ENCODE measurements at places on chromosomes 11 and 22. TPM values are rescaled to one million over a fixed set of nuclear protein-coding genes. Genes with fewer than 3 reads are reported as not detected.

PTPRCAP gene
- 2.1 TPM for total RNA-seq

GRCh38 chr11:14554959-14555358 is 34.8 kb upstream of the PSMA1 start:
- peaks cover 2% of the 10 kb centered on the region for H3K27me3 ChIP-seq
- no peak overlapping the region for H3K4me3 ChIP-seq
- H3K4me1 ChIP-seq = peaks cover 13% of the 10 kb centered on the region
- H3K27ac ChIP-seq = no peak overlapping the region
- peaks cover 4% of the 10 kb centered on the region for H3K36me3 ChIP-seq

- DNase-seq = no peak
- H3K4me3 ChIP-seq = peak overlapping the region; percentile 50
- no peaks in the 10 kb centered on the region for H3K27me3 ChIP-seq
- peaks cover 39% of the 10 kb centered on the region for H3K4me1 ChIP-seq
- H3K36me3 ChIP-seq = no peaks in the 10 kb centered on the region
Observed at GRCh38 chr11:112968941-112969713, 7.9 kb downstream of the NCAM1 start.

CELF1 gene
- total RNA-seq = 261 TPM

KDM4F gene
- 0.39 TPM for total RNA-seq

DNA sequence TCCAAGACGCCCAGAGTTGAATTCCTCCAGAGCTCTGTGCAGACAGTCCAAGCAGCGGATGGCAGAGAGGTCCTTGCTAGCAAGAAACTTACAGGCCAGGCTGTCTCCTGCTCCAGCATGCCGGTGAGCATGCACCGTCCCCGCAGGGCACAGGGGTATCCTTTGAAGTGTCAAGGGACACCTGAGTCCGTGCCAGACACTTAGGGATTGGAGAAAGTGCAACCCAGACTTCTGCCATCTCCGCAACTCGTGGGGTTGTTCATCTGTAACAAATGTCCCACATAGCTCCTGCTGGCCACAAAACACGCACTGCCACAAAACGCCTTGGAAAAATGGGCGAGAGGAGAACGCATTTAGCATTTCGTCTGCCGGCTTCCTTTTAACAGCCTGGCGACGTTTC is 13.3 kb downstream of the TSPO start:
- H3K27me3 ChIP-seq = peaks cover 10% of the 10 kb centered on the region
- no peak overlapping the region for H3K27ac ChIP-seq
- no peak overlapping the region for H3K4me3 ChIP-seq
- H3K36me3 ChIP-seq = no peaks in the 10 kb centered on the region
- DNase-seq = no peak

DNA sequence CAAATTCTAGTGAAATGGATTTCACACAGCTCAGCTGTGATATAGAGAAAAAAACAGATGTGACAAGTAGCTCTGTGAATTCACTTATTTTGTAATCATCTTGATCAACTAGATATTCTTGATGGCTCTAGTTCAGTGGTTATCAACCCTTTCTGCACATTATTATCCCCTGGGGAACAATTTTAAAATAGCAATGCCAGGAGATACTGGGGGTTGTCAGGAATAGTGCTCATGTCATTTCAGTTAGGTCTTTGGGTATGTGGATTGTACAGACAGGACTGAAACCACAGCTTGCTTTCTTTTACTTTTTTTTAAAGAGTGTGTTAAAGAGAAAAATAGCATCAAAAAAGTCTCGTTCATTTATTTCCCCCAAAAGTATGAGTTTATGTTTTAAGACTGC is 269.0 kb upstream of the PDGFD start:
- no peak overlapping the region for H3K4me3 ChIP-seq
- no peaks in the 10 kb centered on the region for H3K27me3 ChIP-seq
- H3K27ac ChIP-seq = no peak overlapping the region
- no peaks in the 10 kb centered on the region for H3K4me1 ChIP-seq
- DNase-seq = no peak
- H3K36me3 ChIP-seq = no peaks in the 10 kb centered on the region

GRCh38 chr11:67261946-67262681 is 4.2 kb upstream of the GRK2 start:
- peaks cover 19% of the 10 kb centered on the region for H3K27me3 ChIP-seq
- H3K27ac ChIP-seq = no peak overlapping the region
- peak; percentile 16 for DNase-seq

- no peak overlapping the region for H3K27ac ChIP-seq
- no peak for DNase-seq
- no peaks in the 10 kb centered on the region for H3K36me3 ChIP-seq
- H3K4me1 ChIP-seq = no peaks in the 10 kb centered on the region
Observed at GRCh38 chr11:10413268-10413667, 41.8 kb upstream of the AMPD3 start.

- H3K36me3 ChIP-seq = no peaks in the 10 kb centered on the region
- H3K27me3 ChIP-seq = no peaks in the 10 kb centered on the region
- no peak for DNase-seq
Observed at GRCh38 chr11:60987577-60988277, 16.2 kb downstream of the CD6 start.

- no peak overlapping the region for H3K27ac ChIP-seq
- no peak overlapping the region for H3K4me3 ChIP-seq
Observed at GRCh38 chr11:115929618-115930129, 425.5 kb upstream of the CADM1 start.

MRPL17 gene
- 23.3 TPM for total RNA-seq

FXYD2 gene
- 0.44 TPM for total RNA-seq

DNA sequence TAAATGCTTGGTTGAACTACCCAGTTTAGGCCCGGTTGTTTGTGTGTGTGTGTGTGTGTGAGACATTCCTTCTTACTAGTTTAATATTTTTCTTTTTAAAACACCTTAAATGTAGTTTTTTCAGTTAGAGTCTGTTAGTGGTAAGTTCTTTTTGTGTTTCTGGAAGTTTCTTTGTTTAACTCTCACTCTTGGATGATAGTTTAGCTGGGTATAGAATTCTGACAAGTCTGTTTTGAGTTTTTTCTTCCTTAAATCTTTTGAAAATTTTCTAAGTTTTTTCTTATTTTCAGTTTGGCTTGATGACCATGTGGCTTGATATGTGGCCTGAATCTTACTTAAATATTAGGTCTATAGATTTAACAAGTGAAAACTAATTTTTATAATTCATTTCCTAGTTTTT is 60.1 kb downstream of the PDE3B start:
- no peaks in the 10 kb centered on the region for H3K4me1 ChIP-seq
- H3K36me3 ChIP-seq = peaks cover 5% of the 10 kb centered on the region
- H3K4me3 ChIP-seq = no peak overlapping the region
- no peaks in the 10 kb centered on the region for H3K27me3 ChIP-seq
- H3K27ac ChIP-seq = no peak overlapping the region

CELSR1 gene
- 0.27 TPM for total RNA-seq

GRCh38 chr22:32852395-32853251 is 51.1 kb downstream of the TIMP3 start:
- H3K4me1 ChIP-seq = peaks cover 8% of the 10 kb centered on the region
- no peaks in the 10 kb centered on the region for H3K36me3 ChIP-seq
- H3K27ac ChIP-seq = no peak overlapping the region
- DNase-seq = peak; percentile 35
- no peaks in the 10 kb centered on the region for H3K27me3 ChIP-seq

- H3K4me3 ChIP-seq = no peak overlapping the region
- peaks cover 12% of the 10 kb centered on the region for H3K4me1 ChIP-seq
- no peaks in the 10 kb centered on the region for H3K36me3 ChIP-seq
- H3K27ac ChIP-seq = peak overlapping the region; percentile 3
- peak; percentile 50 for DNase-seq
Observed at GRCh38 chr11:134947556-134947955, 535.5 kb upstream of the B3GAT1 start.

OR10S1 gene
- not detected for total RNA-seq

DNA sequence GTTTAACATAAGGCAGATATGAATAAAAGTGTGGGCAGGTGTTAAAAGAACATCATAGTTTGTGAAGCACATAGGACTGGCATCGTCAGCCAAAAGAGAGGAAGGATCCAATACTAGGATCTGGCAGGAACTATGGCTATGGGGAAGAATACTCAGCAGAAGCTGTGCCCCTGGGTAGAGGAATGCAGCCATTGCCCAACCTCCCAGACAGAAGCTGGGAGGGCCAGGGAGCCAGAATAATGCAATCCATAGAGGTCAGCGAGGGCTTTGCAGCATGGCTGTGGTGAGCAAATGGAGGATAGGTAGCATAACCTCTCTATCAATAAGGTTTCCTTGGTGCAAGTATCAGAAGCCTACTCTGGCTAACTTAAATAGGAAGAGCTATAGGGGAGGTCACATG is 11.7 kb upstream of the CSTF3 start:
- no peaks in the 10 kb centered on the region for H3K36me3 ChIP-seq
- no peak overlapping the region for H3K27ac ChIP-seq
- no peak for DNase-seq
- H3K4me3 ChIP-seq = no peak overlapping the region
- no peaks in the 10 kb centered on the region for H3K27me3 ChIP-seq

DNA sequence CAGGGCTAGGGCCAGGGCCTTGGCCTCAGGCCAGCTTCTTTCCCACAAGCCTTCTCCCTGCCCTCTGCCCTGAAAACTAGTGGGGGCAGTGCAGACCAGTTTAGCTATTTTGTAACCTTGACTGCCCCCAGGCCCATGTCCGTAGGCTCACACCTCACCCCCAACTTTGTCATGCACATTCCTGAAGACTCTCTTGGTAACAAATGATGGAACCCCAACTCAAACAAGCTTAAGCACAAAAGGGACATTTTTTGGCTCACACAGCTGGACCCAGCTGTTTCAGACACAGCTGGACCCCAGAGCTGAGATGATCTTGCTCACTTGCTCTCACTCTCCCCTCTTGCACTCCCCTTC is 46.6 kb downstream of the KCNQ1OT1 start:
- H3K27ac ChIP-seq = no peak overlapping the region
- no peaks in the 10 kb centered on the region for H3K4me1 ChIP-seq
- peaks cover 18% of the 10 kb centered on the region for H3K27me3 ChIP-seq
- no peak overlapping the region for H3K4me3 ChIP-seq
- DNase-seq = no peak

- no peak for DNase-seq
- H3K27me3 ChIP-seq = peaks cover 4% of the 10 kb centered on the region
- no peaks in the 10 kb centered on the region for H3K36me3 ChIP-seq
Observed at GRCh38 chr11:64566915-64567891, 23.8 kb upstream of the SLC22A12 start.

- peaks cover 2% of the 10 kb centered on the region for H3K27me3 ChIP-seq
- H3K36me3 ChIP-seq = no peaks in the 10 kb centered on the region
- no peak overlapping the region for H3K27ac ChIP-seq
- no peak overlapping the region for H3K4me3 ChIP-seq
- DNase-seq = no peak
Observed at GRCh38 chr11:22234743-22235142, 41.9 kb downstream of the ANO5 start.

GRCh38 chr11:44780940-44781631 is 54.3 kb downstream of the TSPAN18 start:
- H3K4me3 ChIP-seq = no peak overlapping the region
- no peak for DNase-seq
- no peaks in the 10 kb centered on the region for H3K36me3 ChIP-seq
- no peak overlapping the region for H3K27ac ChIP-seq
- no peaks in the 10 kb centered on the region for H3K27me3 ChIP-seq

C11orf97 gene
- not detected for total RNA-seq

FGF4 gene
- total RNA-seq = 0.37 TPM

- H3K27me3 ChIP-seq = peaks cover 4% of the 10 kb centered on the region
- H3K27ac ChIP-seq = peak overlapping the region; percentile 88
- H3K4me1 ChIP-seq = peaks cover 30% of the 10 kb centered on the region
- H3K36me3 ChIP-seq = no peaks in the 10 kb centered on the region
- peak; percentile 53 for DNase-seq
- peak overlapping the region; percentile 73 for H3K4me3 ChIP-seq
Observed at GRCh38 chr22:41512421-41513194, 31.7 kb downstream of the POLR3H start.

KRTAP5-1 gene
- not detected for total RNA-seq

NDUFC2 gene
- 221 TPM for total RNA-seq

GRCh38 chr11:86118253-86118652 is 49.4 kb upstream of the PICALM start:
- no peak overlapping the region for H3K27ac ChIP-seq
- DNase-seq = no peak
- no peaks in the 10 kb centered on the region for H3K4me1 ChIP-seq
